Activated CD8-positive, alpha-beta memory T cell treated with anti-CD3 and anti-CD28 coated beads for 4 hours (primary cell): ENCODE measurements at places on chromosomes 4 and X.

GRCh38 chrX:17984415-17984814 lies 123.3 kb upstream of the RAI2 start:
- no peak for DNase-seq

DNA sequence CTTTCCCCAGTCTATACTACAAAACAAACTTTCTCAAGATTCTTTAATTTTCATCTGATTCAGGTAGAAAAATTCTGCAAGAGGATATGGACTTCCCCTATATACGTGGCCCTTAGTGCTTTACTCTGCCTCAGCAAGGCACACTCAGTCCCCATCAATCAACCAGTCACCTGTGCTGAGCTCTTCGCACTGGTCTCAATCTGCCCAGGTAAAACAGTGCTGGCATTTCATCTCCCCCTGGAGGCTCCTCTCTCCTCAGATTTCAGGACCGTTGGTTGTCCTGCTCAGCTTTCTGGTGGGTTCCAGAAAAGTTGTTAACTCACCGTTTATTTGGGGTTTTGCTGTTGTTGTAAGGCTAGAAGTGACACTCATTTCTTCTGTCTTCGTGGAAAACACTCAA lies 518.1 kb downstream of the TRIML1 start:
- DNase-seq, result no peak

- no peak for DNase-seq
These were observed 1492.5 kb upstream of the PABPC4L start for GRCh38 chr4:135694066-135694465.

DNA sequence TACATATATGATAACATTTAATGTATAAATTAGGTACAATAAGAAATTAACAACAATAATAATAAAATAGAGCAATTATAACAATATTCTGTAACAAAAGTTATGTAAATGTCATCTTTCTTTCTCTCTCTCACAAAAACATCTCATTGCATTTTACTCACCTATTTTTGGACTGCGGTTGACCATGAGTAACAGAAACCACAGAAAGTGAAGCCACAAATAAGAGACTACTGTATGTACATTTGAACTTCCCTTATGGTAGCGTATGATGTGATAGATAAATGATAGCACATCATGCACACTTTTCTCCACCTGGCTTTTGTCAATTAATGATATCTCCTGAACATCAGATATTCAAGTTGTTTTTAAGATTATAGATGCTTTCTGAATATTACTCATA lies 80.5 kb downstream of the HNRNPD start:
- no peak for DNase-seq

DNA sequence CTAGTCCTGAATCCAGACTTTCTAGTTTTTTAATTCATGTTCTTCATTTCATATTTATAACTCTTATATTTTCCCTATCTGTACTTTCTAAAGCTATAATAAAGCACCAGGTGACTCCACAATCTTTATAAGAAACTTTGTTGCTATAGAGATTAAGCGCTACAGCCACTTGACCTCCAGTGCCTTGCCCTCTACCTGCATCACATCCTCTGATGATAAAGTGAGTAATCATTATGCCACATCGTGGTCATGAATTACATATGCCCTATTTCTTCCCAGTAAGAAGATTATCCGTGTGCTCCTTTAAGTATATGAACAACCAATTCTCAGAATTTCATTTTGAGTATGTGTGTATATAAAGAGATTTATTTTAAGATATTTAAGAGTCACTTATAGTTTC lies 6.8 kb upstream of the DYNLT3 start:
- DNase-seq, result no peak

DNA sequence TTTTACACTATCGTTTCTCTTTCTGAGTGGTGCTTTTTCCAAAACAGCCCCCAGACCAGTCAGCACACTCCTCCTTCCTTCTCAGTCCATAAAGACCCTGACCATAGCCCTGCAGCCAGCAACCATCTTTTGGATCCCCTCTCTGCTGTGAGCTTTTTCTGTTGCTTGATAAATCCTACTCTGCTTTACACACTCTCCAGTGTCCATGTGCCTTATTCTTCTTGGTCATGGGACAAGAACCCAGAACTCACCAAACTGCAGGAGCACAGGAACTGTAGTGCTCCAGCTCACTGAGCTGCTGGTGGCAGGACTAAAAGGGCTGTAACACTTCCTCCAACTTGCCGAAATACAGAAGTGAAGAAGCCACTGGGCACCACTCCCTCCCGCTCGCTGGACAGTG lies 32.5 kb downstream of the COX18 start:
- no peak for DNase-seq

GRCh38 chr4:158535130-158535614 lies 13.5 kb downstream of the RXFP1 start:
- no peak for DNase-seq

DNA sequence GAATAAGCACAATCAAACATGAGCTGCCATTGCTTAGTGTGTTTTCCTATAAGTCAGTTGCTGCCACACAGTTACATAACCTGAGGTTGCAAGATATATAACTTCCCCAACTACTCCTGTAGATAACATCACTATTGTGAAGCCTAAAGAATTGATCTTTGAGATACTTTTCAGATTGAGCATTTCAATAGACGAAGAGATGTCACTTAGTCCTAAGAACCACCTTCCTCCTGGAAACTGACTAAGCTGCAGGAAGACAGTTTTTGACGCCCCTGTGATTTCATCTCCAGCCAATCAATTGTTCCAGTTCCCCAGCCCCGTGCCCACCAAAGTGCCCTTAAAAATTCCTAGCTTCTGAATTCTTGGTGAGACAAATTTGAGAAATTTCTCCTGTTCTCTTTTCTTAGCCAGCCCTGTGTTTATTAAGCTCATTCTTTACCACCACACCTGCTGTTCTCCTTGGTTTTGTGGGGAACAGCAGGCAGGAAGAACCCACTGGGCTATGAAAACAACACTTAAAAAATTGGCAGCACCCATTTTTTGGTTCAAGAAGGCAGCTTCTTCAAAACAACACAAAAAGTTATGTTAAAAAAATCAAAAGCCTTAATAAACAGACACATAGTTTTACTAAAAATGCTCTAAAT lies 317.1 kb upstream of the PABPC4L start:
- no peak for DNase-seq

DNA sequence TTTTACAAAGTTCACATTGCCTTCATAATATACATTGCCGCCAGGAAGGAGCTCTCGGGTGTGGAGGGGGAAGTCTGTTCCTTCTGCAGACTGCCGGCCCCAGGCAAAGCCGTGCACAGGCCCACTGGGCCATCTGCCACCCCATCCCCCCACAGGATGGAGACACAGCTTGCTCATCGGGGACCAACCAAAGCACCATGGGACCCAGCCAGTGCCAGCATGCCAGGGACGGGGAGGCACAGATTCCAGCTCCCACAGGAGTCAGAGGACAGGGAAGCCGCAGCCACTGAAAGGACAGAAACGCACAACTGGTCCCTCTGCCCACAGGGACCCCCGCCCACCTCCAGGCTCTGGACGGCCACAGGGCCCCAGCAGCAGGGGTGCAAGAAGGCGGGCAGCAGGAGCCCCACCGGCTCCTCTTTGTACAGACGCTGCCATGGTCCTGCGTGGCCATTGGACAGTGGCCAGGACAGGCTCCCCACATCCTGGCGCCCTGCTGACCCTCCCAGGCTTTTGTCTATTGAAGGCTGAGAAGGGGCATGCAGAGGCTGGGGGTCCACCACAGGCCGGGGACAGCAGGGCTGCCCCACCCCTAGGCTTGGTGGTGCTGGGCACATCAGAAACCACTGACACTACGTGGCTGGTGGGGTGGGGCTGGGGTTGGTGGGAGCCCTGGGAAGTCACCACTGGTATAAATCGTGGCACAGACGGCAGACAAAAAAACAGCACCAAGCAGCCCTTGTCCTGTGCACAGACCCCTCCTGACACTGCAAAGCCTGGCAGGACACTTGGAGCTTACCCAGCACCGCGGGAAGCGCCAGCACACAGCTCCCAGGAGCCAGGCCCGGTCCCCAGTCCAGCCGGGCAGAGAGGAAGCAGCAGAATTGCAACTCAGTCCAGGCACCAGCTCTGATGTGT lies 89.0 kb downstream of the FAM53A start:
- no peak for DNase-seq

GRCh38 chr4:188308142-188308541 lies 168.9 kb downstream of the TRIML1 start:
- no peak for DNase-seq

- no peak for DNase-seq
These were observed 155.2 kb downstream of the ZNF330 start for GRCh38 chr4:141375855-141376254.

DNA sequence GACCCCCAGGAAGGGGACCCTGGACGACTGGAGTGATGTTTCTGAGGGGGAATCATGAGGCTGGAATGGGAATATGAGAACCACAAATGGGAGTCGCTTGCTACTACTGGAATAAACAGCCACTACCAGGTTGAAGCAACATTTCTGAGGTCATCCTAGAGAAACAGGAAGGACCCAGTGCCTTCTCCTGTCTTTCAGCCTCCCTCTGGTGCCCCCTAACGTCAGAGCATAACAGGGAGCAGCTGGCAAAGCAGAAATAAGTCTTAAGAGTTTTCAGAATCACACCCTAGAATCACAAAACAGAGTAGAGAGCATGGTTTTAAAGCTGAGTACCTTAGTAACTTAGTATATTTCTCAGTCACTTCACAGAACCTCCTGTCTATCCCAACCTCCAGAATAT lies 347.8 kb upstream of the PITX2 start:
- DNase-seq, result no peak

- no peak for DNase-seq
These were observed 31.4 kb downstream of the PPP1R2C start for GRCh38 chrX:42746606-42747005.

GRCh38 chrX:96689991-96690390 lies 5.3 kb downstream of the DIAPH2 start:
- no peak for DNase-seq

DNA sequence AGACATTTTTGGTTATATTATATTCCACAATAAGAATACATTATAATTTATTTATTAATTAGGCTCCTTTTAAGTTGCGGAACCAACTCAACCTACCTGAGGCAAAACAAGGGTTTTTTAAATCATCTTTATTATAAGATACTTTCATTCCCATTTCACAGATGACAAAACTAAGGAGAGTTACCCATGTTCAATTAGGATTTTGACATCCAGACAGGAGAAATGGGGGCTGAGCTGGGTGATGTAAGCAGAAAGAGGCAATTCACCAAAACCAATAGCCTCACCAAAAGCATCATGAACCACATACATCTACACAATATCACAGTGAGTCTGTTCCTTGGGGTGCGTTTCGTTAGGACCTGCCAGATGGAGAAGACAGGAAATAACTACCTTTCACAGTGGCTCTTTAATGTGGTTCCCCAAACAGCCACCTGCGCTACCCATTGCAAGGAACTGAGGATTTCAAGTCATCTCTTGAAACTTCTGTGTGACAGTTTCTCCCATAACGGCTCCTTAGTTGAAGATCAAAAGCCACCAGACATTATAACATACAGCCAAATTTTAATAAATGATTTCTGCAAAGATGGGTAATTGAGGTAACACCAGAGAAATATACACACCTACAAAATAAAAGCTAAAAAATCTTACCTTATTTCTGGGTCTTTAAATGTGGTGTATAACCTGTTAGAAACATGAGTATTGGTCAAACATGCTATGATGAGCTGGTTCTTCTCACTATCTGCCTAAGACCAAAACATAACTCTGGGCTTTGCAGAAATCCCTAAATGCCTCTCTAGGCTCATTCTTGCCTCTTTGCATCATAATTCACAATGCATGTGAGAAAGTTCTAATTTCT lies 190.6 kb upstream of the LEF1 start:
- DNase-seq, result no peak

- DNase-seq, result no peak
These were observed 221.9 kb downstream of the SNCA start for GRCh38 chr4:89615051-89615450.

GRCh38 chr4:182862921-182863320 lies 54.3 kb downstream of the DCTD start:
- no peak for DNase-seq

- no peak for DNase-seq
These were observed 46.5 kb upstream of the SOD3 start for GRCh38 chr4:24748758-24749350.

DNA sequence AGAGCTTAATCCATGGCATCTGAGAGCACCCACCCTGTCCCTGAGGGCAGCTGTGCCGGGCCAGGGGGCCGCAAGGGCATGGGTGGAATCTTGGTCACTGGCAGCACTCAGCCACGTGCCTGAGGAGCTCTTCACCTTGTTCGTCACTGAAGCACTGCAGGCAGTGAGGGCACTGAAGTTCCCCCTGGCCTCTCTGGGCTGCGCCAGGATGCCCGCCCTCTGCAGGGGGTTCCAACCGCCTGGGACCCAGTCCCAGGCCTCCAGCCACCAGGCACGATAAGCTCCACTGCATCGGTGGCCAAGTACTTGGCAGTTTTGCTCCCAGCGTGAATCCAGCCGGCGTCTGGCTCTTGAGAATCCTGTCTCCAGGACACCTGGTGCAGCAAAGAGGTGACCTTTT lies 96.4 kb upstream of the MED14 start:
- DNase-seq, result no peak

DNA sequence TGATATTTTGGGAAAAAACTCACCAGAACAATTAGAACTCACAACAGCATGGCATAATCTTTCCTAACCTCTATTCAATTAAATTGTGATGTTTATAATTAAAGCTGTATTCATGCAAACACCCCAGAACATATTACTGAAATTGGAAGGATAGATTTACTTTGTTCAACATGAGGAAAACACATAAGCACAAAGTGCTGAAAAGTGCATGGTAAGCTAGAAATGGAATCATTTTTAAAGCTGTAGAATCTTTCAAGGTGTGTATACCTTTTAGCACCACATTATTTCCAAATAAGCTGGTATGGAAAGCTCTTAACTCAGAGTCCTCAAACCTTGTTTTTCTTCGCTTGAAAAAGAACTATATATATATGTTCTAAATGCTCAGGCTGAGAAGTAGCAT lies 90.8 kb upstream of the NAP1L5 start:
- no peak for DNase-seq

DNA sequence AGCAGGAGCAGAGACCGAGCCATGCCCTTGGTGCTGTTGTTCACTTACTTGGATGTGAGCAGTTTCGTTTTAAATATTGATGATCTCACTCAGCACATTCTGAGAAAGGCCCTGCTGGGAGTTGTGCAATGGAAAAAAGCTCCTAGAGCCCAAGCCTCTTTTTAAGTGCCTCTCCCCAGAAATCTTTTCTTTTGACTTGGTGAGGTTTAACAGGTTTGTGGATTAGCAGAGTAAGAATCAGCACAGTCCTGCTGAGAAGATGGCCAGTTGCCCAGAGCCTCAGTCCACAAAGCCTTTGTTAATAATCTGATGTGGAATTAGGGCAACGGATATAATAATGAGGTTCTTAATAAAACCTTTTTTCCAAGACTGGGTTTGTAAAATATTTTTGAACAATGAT lies 157.5 kb upstream of the ATP6AP2 start:
- no peak for DNase-seq

DNA sequence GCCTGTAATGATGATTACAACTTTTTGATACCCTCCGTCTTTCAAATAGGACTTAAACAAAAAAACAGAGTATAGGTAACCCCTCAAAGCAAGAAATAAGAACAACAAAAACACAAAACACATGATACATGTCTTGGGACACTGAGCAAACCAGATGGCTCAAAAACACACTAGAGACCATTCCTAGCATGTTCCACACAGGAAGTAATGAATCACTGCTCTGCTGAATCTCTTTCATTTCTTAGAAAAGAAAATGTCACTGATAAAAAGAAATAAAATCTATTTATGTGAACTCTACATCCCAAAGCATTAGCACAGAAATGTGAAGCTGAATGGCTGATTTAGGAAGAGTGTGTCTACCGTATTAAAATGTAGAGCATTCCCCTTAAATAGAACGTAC lies 134.5 kb upstream of the IL15 start:
- no peak for DNase-seq

- no peak for DNase-seq
These were observed 78.9 kb upstream of the FMR1 start for GRCh38 chrX:147832707-147833348.

GRCh38 chrX:41198410-41198809 lies 113.2 kb downstream of the USP9X start:
- DNase-seq, result no peak
